Activated CD4-positive, alpha-beta memory T cell treated with anti-CD3 and anti-CD28 coated beads, Interleukin-2, amount 10 ng/mL, durations not matched to agents 7 days and 5 days (primary cell): ENCODE measurements at places on chromosomes 1 and 21. TPM values are rescaled to one million over a fixed set of nuclear protein-coding genes. Genes with fewer than 3 reads are reported as not detected.

- no peak for DNase-seq
Observed at GRCh38 chr1:29341936-29342335, 105.6 kb downstream of the PTPRU start.

DNA sequence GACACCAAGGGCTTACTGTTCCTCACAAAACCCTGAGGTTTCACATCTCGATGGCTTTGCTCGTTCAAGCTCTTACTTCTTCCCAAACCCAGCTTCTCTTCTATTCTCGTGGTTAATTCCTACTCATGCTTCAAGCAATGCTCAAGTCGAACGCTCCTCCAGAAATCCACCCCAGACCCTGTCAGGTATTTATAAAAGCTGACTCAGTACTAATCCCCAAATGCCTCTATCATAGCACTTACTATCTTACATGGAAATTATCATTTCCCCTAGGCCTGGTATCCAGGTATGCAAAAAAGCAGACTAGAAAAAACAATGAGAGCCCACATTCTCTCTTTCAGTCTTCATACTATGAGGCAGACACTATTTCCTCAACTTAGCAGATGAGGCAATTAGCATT is 6.3 kb downstream of the EBNA1BP2 start:
- DNase-seq = no peak

- DNase-seq = peak; percentile 3
Observed at GRCh38 chr1:212975111-212975918, 25.0 kb downstream of the VASH2 start.

KCTD3 gene
- total RNA-seq = 3.4 TPM

DNA sequence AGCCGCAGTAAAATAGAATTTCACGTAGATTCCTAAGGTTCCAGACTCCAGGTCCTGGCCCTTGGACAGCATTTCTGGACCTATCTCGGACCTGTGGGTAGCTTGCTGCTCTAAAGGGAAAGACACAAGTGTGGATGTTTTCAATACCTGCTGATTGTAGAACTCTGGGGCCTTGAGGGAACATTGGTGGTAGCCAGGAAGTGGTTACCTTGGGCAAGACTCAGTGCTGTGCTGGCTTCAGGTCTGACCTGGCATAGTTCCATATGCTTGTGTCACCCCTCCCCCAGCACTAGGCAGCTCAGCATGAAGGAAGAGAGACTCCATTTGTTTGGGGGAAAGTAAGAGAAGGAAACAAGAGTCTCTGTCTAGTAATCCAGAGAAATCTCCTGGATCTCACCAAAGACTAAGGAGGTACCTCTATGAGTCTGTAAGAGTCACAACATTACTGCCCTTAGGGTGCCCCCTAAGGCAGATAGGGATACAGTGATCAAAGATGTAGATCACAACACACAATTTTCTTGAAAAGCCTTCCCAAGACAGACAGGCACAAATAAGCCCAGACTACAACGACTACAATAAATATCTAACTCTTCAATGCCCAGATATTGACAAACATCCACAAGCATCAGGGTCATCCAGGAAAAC is 398.8 kb downstream of the TGFB2 start:
- DNase-seq = no peak

PLOD1 gene
- total RNA-seq = 16.5 TPM

AUNIP gene
- 5.2 TPM for total RNA-seq

RIMS3 gene
- 5.6 TPM for total RNA-seq

- no peak for DNase-seq
Observed at GRCh38 chr1:84386716-84387479, 11.4 kb upstream of the DNASE2B start.

DNA sequence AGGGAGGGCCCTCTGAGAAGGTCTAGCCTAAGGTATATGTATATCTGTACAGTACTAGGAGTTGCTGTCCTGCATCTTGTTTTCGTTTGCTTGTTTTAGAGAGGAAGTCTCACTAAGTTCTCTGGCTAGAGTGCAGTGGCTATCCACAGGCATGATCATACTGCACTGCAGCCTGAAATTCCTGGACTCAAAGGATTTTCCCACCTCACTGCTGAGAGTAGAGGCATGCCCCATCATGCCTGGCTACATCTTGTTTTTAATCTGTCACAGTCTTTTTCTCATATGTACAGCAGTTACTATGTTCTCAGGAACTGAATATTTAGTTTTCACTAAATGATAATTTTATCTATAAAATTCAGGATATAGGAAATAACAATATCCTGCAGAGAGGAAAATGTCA is 15.3 kb upstream of the PYHIN1 start:
- no peak for DNase-seq

DNA sequence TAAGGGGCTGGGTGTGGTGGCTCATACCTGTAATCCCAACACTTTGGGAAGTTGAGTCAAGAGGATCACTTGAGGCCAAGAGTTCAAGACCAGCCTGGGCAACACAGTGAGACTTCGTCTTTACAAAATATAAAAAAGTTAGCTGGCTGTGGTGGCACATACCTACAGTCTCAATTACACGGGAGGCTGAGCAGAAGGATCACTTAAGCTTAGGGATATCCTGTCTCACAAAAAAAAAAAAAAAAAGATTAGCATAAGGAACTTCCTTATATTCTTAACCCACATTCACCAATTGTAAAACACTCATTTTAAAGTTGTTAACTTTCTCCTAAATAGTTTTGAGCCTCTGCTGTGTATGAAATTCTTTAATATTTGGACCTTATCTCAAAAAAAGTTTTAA is 53.1 kb downstream of the ABCD3 start:
- no peak for DNase-seq

DNA sequence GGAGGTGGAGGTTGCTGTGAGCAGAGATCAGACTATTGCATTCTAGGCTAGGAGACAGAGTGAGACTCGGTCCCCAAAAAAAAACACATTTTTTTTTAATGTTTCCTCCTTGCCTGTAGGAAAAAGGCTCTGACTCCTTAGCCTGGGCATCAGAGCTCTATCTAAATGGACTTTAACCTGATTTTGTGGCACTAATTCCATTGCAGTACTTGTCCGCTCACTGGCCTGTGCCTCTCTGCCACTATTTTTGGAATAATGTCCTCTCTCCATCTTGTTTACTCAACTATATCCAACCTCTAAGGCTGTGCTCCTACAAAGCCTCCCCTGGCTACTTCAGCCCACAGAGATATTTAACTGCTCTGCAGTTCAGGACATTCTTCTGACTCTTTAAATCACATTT is 26.5 kb downstream of the METTL18 start:
- DNase-seq = no peak

GRCh38 chr1:41516168-41517061 is 31.9 kb upstream of the EDN2 start:
- peak; percentile 66 for DNase-seq

NOS1AP gene
- total RNA-seq = not detected

GRCh38 chr1:204041232-204041767 is 31.6 kb upstream of the SOX13 start:
- DNase-seq = no peak

CRNN gene
- not detected for total RNA-seq

DNA sequence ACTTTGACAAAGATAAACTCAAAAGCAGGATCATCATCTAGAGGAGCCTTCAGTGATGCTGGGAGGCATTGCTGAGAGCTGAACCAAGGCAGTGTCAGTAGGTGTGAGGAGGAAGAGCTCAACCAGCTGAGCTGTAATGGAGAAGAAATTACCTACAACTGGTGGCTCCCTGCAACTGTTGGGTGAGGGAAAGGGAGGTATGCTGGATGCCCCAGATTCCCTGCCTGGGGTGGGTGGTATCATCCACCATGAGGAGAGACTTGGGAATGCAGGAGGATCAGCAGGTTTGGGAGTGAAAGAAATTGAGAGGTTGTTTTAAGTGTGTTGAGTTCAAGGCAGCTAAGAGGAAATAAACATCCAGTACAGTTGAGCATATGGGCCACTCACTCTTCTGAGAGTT is 199.8 kb downstream of the DNM3 start:
- DNase-seq = no peak

DNA sequence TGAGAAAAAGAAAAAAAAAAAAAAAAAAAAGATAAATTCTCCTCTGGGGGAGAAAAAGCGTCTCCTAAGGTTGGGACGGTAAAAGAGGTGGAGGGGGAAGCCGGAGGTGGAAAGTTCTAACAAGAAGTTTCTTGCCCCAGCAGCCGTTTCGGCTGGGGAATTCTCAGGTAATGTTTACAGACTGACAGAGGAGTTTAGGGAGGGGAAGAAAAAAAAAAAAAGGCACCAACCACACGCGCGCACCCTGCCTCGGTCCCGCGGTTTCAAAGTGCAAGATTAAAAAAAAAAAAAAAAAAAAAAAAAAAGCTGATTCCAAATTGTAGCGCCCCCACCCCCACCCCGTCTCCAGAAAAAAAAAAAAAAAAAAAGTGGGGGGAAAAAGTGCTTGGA is 504 bp downstream of the DHRS3 start:
- DNase-seq = peak; percentile 34

DNA sequence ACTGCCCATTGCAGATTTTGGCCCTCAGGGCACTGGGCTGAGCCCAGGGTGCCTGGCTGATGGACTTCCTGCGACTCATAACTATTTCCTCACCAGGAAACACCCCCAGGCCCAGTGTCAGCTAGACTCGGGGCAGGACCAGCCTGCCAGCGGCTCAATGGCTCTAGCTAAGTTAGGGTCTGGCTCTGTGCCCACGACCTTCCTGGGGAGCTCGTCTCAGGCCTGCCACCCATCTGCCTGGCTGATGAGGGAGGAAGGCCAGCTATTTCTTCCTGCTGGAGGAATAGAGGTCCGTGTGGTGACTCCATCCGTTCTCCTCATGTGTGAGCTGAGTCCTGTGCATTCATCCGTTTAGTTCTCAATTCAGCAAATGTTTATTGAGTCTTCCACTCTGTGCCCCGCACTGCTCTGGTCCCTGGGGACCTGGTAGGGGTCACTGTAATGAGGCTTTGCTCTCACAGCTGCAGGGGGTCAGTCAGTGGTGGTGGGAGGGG is 44.5 kb downstream of the KIRREL1 start:
- DNase-seq = no peak

ARHGEF16 gene
- not detected for total RNA-seq

GRCh38 chr1:81008293-81008692 is 792.4 kb upstream of the ADGRL2 start:
- no peak for DNase-seq

KIAA1614 gene
- 0.13 TPM for total RNA-seq

KPRP gene
- not detected for total RNA-seq

OR2G6 gene
- total RNA-seq = not detected

GRCh38 chr1:225484657-225485214 is 56.9 kb upstream of the LBR start:
- no peak for DNase-seq

GRCh38 chr1:179208681-179209477 is 20.6 kb downstream of the ABL2 start:
- no peak for DNase-seq

SLAMF9 gene
- total RNA-seq = not detected

FAM229A gene
- total RNA-seq = 11.8 TPM

TRPM2 gene
- 14.8 TPM for total RNA-seq
